ENCODE measurements at places on chromosomes 4 and X.

- H3K4me1 ChIP-seq: no peaks in the 10 kb centered on the region
- H3K27ac ChIP-seq: no peak overlapping the region
- no peak for DNase-seq
- no peak overlapping the region for H3K4me3 ChIP-seq
Observed at GRCh38 chrX:119325456-119325855, 73.7 kb upstream of the SLC25A43 start.

GRCh38 chrX:17547658-17548057, 172.7 kb downstream of the NHS start:
- peak; percentile 50 for DNase-seq
- no peaks in the 10 kb centered on the region for H3K36me3 ChIP-seq
- no peaks in the 10 kb centered on the region for H3K27me3 ChIP-seq
- no peak overlapping the region for H3K4me3 ChIP-seq
- peaks cover 4% of the 10 kb centered on the region for H3K4me1 ChIP-seq

DNA sequence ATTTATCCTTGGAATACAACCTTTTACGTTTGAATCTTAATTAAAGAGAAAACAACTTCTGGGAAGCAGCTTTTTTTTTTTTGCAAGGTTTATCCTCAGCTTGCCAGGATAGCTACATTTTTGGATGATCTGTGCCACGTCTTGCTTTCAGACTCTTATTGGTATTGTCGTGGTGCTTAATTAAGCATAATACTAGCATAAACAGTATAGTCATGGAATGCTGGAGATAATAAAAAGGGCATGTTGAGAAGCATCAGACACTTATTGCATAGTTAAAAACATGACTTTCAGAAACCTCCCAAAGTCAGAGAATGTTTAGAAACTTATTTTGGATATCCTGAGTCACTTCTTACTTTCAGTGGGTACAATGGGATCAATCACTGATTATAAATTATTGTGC, 77.0 kb downstream of the PALLD start:
- no peaks in the 10 kb centered on the region for H3K27me3 ChIP-seq
- H3K4me3 ChIP-seq: no peak overlapping the region
- no peak for DNase-seq
- H3K27ac ChIP-seq: no peak overlapping the region

DNA sequence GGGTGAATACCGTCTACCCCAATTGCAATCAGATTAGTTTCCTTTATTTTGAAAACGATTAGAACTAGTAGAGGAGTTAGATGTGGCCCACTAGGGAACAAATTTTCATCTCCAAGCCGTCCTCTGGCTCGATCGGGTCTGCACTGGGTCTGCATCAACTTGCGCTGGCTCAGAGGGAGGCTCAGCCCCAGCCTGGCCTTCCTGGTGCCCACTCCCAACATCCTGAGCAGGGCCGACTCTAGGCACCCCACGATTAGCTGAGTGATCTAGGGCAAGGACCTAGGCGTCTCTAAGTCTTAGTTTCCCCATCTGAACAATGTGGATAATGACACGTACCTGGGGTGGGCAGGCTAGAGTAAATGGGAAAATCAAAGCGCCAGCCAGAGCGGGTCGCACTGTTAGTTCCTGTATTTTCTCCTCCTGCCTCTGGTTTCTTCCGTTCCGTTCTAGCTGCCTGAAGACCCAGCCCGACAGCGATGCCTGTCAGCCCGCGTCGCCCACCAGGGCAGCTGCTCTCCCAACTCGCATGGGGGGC, 7.7 kb upstream of the HAND2 start:
- no peak for DNase-seq
- H3K4me3 ChIP-seq: no peak overlapping the region
- no peaks in the 10 kb centered on the region for H3K36me3 ChIP-seq

DNA sequence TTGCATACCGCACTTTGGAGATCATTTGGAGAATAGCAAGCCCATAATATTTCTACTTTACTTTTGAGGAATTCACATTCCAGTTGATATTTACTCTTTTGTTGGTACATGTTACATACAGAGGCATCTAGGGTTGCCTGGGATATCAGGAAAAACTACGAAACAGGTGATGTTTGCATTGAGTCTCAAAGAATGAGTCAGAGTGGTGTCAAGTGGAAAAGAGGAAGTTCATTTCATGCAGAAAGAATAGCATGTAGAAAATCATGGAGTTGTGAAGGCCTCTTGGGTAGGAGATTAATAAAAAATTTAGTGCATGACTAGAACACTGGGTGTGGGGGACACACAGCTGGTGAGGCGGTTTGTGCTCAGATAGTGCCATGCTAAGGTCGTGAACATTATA, 33.5 kb upstream of the ELOVL6 start:
- DNase-seq: no peak
- no peaks in the 10 kb centered on the region for H3K36me3 ChIP-seq
- no peaks in the 10 kb centered on the region for H3K4me1 ChIP-seq
- H3K4me3 ChIP-seq: no peak overlapping the region
- no peak overlapping the region for H3K27ac ChIP-seq
